ENCODE measurements at places on chromosomes 16 and 17.

DNA sequence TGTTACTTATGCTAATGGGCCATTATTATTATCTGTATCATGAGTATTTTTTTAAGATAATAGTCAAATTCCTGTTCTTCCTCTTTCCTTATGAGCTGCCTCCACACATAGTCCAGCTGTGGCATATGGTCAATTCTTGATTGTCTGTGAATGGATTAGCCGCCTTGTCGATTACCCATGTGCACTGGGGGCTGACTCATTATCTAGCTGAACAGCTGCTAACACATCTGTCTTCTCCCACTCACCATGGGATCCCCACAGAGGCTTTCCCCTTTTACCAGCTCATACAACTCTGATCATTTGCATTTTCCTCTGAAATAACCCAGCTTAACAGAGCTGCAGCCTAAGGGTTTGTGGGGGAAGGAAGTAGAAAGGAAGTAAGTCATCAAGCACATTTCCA, 915.0 kb downstream of the CDH11 start:
- DNase-seq: no peak

- no peak for DNase-seq
Measured at GRCh38 chr17:4748686-4749085, 9.0 kb upstream of the CXCL16 start.

GRCh38 chr17:39604911-39605491, 2.7 kb downstream of the NEUROD2 start:
- no peak for DNase-seq

- no peak for DNase-seq
Measured at GRCh38 chr17:17391668-17392370, 85.0 kb upstream of the MED9 start.

DNA sequence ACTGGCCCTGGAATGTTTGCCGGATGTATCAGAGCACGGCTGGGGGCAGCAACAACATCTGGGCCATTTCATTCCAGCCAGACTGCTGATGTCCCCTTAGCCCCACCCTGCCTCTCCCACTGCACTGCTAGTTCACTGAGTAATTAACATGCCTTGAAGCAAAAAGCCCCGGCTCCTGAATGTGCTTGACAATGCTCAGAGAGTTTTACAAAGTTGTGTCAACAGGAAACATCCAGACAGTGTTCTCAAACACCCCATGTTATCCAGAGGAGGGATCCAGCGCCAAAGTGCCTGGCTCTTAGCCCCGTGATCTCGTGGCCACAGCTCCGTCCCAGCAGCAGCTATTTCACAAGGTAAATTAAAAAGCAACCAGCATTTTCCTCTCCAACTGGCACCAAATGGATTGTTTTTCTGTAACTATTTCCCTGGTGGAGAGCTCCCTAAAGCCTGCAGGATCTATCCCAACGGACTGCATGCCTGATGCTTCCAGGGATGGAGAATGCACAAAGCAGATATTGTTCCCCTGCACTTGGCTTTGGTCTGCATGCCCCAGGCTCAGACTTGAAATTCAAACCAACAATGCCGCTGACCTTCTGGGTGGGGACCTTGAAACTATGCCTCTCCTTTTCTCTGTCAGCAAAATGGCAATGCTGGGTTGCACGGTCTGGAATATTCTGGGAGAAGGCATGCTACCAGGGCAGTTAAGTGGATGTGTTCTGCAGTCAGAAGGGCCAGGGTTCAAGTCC, 115.6 kb upstream of the CDH5 start:
- no peak for DNase-seq

DNA sequence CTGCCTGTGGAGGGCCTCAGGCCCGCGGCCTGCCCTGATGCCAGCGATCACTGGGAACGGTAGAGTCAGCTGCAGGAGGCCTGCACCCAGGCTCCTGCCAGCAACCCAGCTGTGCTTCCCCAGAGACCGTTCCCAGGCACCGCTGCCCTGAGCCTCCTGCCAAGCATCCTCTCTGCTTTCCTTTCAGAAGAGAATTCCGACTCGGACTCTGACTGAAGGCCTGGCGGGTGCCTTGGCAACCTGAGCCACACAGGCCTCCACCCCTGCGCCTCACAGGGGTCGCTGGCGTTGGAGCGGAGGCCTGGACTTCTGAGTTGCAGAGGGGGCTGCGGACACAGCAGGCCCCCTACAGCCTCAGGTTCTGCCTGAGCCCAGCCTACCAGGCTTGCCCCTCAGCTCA, 7.9 kb downstream of the CMTM3 start:
- no peak for DNase-seq

GRCh38 chr17:6476076-6476809, 32.0 kb downstream of the PIMREG start:
- DNase-seq: no peak

- no peak for DNase-seq
Measured at GRCh38 chr16:83116274-83116892, 489.6 kb downstream of the CDH13 start.

GRCh38 chr16:75559564-75560372, 3.7 kb upstream of the TMEM231 start:
- DNase-seq: no peak

- DNase-seq: no peak
Measured at GRCh38 chr17:10064536-10064935, 133.9 kb downstream of the GAS7 start.

GRCh38 chr16:69930117-69930776, 20.9 kb upstream of the CLEC18A start:
- peak; percentile 76 for DNase-seq

- DNase-seq: peak; percentile 39
Measured at GRCh38 chr17:59004338-59005111, 102.2 kb downstream of the TRIM37 start.

- DNase-seq: no peak
Measured at GRCh38 chr17:2263183-2264066, 40.2 kb downstream of the SMG6 start.

DNA sequence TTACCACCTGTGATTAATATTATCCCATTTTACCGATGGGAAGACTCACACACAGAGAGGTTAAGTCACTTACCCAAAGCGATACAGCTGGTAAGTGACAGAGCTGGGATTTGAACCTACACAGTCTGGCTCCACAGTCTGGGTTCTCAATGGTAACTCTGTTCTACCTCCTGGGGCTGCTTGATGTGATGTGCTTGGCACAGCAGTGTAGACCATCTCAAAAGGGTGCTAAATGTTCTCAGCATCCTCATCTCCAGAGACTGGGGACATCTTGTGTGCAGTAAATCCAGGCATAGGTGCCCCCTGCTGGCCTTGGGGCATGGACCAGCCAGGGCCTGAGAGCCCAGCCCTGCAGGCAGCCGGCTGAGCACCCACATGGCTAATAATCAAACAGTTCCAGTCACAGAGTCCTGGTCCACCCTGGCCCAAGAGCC, 15.4 kb upstream of the KATNB1 start:
- DNase-seq: no peak

GRCh38 chr17:40498281-40499084, 2.9 kb downstream of the TNS4 start:
- no peak for DNase-seq

DNA sequence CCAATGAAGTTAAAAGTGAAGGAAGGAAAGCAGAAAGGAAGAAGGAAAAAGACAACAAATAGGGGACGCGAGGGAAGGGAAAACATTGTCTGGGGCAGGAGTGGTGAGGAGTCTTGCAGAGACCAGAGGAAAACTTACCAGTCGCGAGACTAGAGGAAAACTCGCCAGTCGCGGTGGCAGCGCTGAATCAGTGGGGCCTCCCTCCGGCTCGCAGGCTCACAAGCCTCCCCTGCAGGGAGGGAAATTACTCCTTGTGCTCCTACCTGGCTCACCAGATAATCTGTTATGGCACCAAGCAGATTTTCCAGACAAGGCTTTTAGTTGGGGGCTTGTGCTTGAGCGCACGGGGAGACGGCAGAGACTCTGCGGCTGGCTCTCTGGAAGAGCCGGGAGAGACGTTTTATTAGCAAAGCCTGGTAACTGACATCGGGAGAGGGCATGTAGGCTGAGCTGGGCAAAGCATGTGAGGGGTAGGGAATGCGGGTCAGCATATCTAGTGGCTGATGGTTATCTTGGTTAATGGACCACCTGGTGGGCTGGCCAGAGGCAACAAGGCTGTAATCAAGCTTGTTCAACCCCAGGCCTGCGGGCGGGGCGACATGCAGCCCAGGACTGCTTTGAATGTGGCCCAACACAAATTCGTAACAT, 37.1 kb downstream of the LCMT1 start:
- no peak for DNase-seq

DNA sequence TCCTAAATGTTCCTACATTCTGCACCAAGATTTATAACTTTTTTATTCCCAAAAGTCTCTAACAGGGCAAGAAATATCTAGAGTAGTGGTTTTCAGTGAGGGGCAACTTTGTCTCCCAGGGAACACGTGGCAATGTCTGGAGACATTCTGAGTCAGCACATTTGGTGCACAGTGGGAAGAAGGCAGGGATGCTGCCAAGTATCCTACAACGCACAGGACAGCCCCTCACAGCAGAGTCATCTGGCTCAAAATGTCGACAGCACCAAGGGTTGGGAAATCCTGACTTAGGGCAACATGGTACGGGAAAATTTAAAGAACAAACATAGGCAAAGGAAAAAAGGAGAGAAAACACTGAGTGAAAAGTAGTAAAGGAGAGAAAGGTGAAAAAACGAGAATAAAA, 61.8 kb downstream of the SMG6 start:
- no peak for DNase-seq
